ENCODE measurements at places on chromosomes 4 and X. TPM values are rescaled to one million over a fixed set of nuclear protein-coding genes. Genes with fewer than 3 reads are reported as not detected.

- no peaks in the 10 kb centered on the region for H3K36me3 ChIP-seq
- no peak for DNase-seq
- H3K27ac ChIP-seq, result no peak overlapping the region
- H3K4me3 ChIP-seq, result no peak overlapping the region
Measured at GRCh38 chr4:167713756-167714155, 378.6 kb upstream of the ANXA10 start.

- H3K4me1 ChIP-seq, result peaks cover 20% of the 10 kb centered on the region
- no peaks in the 10 kb centered on the region for H3K36me3 ChIP-seq
- DNase-seq, result peak; percentile 91
- H3K27ac ChIP-seq, result peak overlapping the region; percentile 91
Measured at GRCh38 chr4:81632581-81633299, 161.0 kb upstream of the RASGEF1B start.

DNA sequence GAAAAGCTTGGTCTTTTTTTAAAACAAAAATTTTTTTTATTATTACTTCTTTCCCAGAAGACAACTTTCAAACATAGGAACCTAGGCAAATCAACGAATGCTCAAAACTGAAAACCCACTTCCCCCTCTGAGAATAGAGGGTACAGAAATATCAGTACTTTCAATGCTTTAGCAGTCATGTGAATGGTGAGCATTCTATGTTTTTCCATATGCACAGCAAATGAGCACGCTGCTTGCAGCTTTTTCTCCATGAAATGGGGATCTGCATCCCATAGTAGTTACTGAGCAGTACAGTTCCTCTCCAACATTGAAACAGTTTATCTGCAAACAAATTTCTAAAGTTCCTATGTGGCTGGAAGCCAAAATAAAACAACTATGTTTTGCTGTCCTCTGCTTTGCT lies 108.4 kb upstream of the BMP2K start:
- peaks cover 15% of the 10 kb centered on the region for H3K4me1 ChIP-seq
- no peak overlapping the region for H3K4me3 ChIP-seq
- no peak overlapping the region for H3K27ac ChIP-seq
- DNase-seq, result no peak
- H3K27me3 ChIP-seq, result no peaks in the 10 kb centered on the region

DNA sequence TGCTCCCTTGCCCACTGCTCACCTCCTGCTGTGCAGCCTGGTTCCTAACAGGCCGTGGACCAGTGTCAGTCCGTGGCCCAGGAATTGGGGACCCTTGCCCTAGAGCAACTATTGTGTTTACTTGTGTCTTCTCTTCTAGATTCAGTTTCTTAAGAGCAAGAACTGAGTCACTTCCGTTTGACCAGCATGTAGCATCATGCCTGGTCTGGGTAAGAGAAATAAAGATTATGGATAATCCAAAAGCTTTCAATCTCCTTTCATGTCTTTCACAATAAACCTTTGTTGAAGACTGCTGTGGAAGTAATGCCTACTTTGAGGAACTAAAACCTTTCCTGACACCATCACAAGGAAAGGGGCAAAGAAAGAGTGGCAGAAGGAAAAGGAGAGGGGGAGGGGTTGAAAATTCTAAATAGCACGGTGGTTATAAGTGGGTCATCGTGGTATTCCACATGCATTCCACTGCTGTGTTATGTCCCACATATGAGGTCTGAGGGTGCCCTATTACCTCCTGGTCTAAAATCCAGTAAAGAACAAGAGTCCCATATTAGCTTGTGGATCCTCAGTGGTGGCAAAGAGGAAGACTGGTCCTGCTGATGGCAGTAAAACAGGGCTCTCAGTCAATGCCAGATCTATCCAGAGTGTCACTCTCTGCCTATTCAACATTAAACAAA lies 133.4 kb downstream of the RASL11B start:
- DNase-seq, result peak; percentile 52
- H3K36me3 ChIP-seq, result no peaks in the 10 kb centered on the region
- no peak overlapping the region for H3K4me3 ChIP-seq
- no peaks in the 10 kb centered on the region for H3K4me1 ChIP-seq
- H3K27ac ChIP-seq, result no peak overlapping the region
- H3K27me3 ChIP-seq, result no peaks in the 10 kb centered on the region

DNA sequence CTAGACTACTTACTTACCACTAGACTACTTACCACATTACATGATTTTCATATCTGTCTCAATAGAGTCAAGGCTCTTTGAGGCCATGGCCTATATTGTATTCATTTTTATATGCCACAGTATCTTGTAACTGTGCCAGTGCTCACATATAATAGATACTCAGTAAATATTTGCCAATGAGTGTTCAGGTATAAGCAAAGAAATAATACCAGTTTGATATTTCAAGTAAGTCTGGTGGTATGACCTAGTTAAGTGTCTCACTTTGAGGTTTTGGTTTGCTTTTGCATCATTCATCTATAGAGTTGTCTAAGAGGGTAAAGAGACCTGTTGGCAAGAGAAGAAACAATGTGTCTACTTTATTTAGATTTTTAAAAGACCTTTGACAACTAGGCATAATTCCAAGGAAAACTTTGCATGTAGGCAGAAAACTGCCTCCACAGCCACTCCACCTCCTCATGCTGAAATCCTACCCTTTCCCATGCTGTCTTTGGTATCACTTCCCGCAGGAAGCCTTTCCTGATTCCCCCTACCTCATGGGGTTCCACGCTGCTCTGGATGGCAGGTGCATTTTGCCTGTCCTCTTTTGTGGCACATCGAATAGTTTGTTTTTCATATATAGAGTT lies 91.3 kb upstream of the KLHL13 start:
- H3K4me3 ChIP-seq, result no peak overlapping the region
- no peaks in the 10 kb centered on the region for H3K4me1 ChIP-seq
- no peak overlapping the region for H3K27ac ChIP-seq
- no peaks in the 10 kb centered on the region for H3K36me3 ChIP-seq
- DNase-seq, result no peak

FAM53A gene
- total RNA-seq, result 6.6 TPM

XAGE2 gene
- total RNA-seq, result not detected
